ENCODE measurements at places on chromosomes 2 and 18.
A peak's percentile ranks its signal among the peaks of the same experiment; 100 is the strongest.

GRCh38 chr2:7281231-7282201 lies 364.3 kb downstream of the RNF144A start:
- H3K4me3 ChIP-seq = no peak overlapping the region
- DNase-seq = no peak
- peaks cover 2% of the 10 kb centered on the region for H3K27me3 ChIP-seq
- H3K4me1 ChIP-seq = no peaks in the 10 kb centered on the region
- no peak overlapping the region for H3K27ac ChIP-seq

DNA sequence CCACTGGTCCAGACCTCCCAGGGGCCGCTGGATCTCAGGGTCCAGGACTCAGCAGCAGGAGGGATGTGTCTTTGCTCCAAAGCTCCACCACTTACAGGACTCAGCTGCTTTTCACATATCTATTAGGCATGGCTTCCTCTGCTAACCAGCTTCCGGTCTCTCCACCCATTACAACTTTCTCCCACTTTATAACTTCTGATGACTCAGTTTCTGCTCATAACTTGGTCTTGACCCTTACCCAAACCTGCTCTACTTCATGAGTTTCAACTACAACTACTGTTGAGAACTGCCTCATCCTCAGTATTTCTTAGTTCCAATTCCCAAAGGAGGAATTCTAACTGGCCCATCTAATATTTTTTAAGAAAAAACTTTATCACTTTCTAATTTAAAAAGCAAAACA lies 17.2 kb downstream of the SULT1C2 start:
- H3K4me3 ChIP-seq = no peak overlapping the region
- no peak overlapping the region for H3K27ac ChIP-seq
- no peak for DNase-seq
- H3K27me3 ChIP-seq = no peaks in the 10 kb centered on the region
- no peaks in the 10 kb centered on the region for H3K36me3 ChIP-seq
- H3K4me1 ChIP-seq = peaks cover 5% of the 10 kb centered on the region

- H3K4me1 ChIP-seq = peaks cover 7% of the 10 kb centered on the region
- H3K36me3 ChIP-seq = no peaks in the 10 kb centered on the region
- H3K27me3 ChIP-seq = peaks cover 5% of the 10 kb centered on the region
- no peak for DNase-seq
- H3K4me3 ChIP-seq = no peak overlapping the region
These were observed 800.4 kb upstream of the ID2 start for GRCh38 chr2:7881466-7881865.

DNA sequence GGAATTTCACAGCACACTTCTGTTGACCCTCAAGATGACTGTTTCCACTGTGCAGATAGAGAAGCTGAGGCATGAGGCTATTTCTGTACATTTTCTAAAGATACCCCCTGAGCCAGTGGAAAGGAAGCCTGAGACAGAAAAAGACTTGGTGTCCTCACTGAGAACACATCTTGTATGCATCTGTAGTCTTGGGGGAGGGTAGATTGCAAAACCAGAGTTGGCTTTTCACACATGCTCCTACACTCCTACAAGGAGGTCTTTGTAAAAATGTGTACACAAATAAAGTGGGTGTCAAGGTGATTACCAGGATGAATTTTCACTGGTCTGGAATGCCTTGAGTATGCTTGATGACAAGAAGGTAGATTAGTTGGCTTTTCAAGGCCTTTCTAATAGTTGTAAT lies 98.0 kb downstream of the KCTD18 start:
- peaks cover 34% of the 10 kb centered on the region for H3K4me1 ChIP-seq
- H3K4me3 ChIP-seq = no peak overlapping the region
- no peak for DNase-seq
- no peak overlapping the region for H3K27ac ChIP-seq

GRCh38 chr2:78980152-78980465 lies 45.4 kb upstream of the REG3G start:
- H3K36me3 ChIP-seq = no peaks in the 10 kb centered on the region
- H3K4me3 ChIP-seq = no peak overlapping the region
- no peak for DNase-seq
- H3K27me3 ChIP-seq = no peaks in the 10 kb centered on the region

DNA sequence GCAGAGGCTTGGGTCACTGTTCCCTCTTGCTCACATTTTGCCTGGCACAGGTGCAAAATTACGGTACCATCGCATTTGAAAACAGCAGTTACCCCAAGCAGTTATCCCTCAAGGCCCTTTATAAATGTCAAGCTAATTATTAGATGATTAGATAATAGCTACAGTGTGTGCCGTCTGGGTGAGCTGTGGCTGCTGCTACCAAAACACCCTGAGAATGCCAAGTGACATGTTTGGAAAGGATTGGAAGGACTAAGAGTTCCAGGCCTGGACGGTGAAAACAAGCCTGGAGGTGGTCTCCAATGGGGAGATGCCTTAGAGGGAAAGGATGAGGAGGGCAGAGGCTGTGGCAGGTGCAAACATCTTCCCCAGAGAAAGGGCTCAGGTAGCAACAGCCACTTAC lies 120.6 kb downstream of the CAPN13 start:
- no peaks in the 10 kb centered on the region for H3K4me1 ChIP-seq
- no peaks in the 10 kb centered on the region for H3K36me3 ChIP-seq
- no peak overlapping the region for H3K4me3 ChIP-seq
- DNase-seq = no peak
- H3K27me3 ChIP-seq = no peaks in the 10 kb centered on the region

- peaks cover 44% of the 10 kb centered on the region for H3K36me3 ChIP-seq
- no peak for DNase-seq
These were observed 15.2 kb downstream of the POLI start for GRCh38 chr18:54284535-54284934.

- H3K27ac ChIP-seq = no peak overlapping the region
- H3K36me3 ChIP-seq = no peaks in the 10 kb centered on the region
- H3K4me1 ChIP-seq = no peaks in the 10 kb centered on the region
- no peak overlapping the region for H3K4me3 ChIP-seq
- no peak for DNase-seq
These were observed 908.4 kb upstream of the CRIM1 start for GRCh38 chr2:35447215-35447614.

- H3K4me3 ChIP-seq = no peak overlapping the region
- no peak overlapping the region for H3K27ac ChIP-seq
- no peaks in the 10 kb centered on the region for H3K36me3 ChIP-seq
- no peak for DNase-seq
- H3K27me3 ChIP-seq = no peaks in the 10 kb centered on the region
These were observed 426.7 kb upstream of the SMIM21 start for GRCh38 chr18:75854174-75854573.

GRCh38 chr18:50859793-50860555 lies 18.9 kb upstream of the ME2 start:
- no peaks in the 10 kb centered on the region for H3K36me3 ChIP-seq
- peaks cover 5% of the 10 kb centered on the region for H3K27me3 ChIP-seq
- no peak for DNase-seq
- H3K4me1 ChIP-seq = no peaks in the 10 kb centered on the region
- H3K4me3 ChIP-seq = no peak overlapping the region

GRCh38 chr2:212539072-212539880 lies 674 bp upstream of the ERBB4 start:
- DNase-seq = no peak
- peaks cover 4% of the 10 kb centered on the region for H3K4me1 ChIP-seq
- no peak overlapping the region for H3K27ac ChIP-seq
- H3K27me3 ChIP-seq = peaks cover 53% of the 10 kb centered on the region
- H3K36me3 ChIP-seq = peaks cover 2% of the 10 kb centered on the region
- peak overlapping the region; percentile 26 for H3K4me3 ChIP-seq

- H3K4me3 ChIP-seq = no peak overlapping the region
- H3K27ac ChIP-seq = peak overlapping the region; percentile 42
- DNase-seq = no peak
- peaks cover 14% of the 10 kb centered on the region for H3K4me1 ChIP-seq
- H3K36me3 ChIP-seq = no peaks in the 10 kb centered on the region
- no peaks in the 10 kb centered on the region for H3K27me3 ChIP-seq
These were observed 78.2 kb downstream of the MYL12B start for GRCh38 chr18:3340015-3340681.

GRCh38 chr2:225002656-225003045 lies 39.6 kb downstream of the DOCK10 start:
- no peaks in the 10 kb centered on the region for H3K27me3 ChIP-seq
- no peak overlapping the region for H3K4me3 ChIP-seq
- no peak for DNase-seq
- peak overlapping the region; percentile 80 for H3K27ac ChIP-seq
- peaks cover 37% of the 10 kb centered on the region for H3K36me3 ChIP-seq

GRCh38 chr18:57210716-57211411 lies 64.0 kb downstream of the BOD1L2 start:
- no peak overlapping the region for H3K4me3 ChIP-seq
- H3K27ac ChIP-seq = no peak overlapping the region
- no peaks in the 10 kb centered on the region for H3K36me3 ChIP-seq
- no peak for DNase-seq

GRCh38 chr18:67977067-67977616 lies 460.6 kb upstream of the DSEL start:
- H3K36me3 ChIP-seq = no peaks in the 10 kb centered on the region
- no peak overlapping the region for H3K4me3 ChIP-seq
- H3K4me1 ChIP-seq = no peaks in the 10 kb centered on the region
- H3K27ac ChIP-seq = no peak overlapping the region
- H3K27me3 ChIP-seq = no peaks in the 10 kb centered on the region

DNA sequence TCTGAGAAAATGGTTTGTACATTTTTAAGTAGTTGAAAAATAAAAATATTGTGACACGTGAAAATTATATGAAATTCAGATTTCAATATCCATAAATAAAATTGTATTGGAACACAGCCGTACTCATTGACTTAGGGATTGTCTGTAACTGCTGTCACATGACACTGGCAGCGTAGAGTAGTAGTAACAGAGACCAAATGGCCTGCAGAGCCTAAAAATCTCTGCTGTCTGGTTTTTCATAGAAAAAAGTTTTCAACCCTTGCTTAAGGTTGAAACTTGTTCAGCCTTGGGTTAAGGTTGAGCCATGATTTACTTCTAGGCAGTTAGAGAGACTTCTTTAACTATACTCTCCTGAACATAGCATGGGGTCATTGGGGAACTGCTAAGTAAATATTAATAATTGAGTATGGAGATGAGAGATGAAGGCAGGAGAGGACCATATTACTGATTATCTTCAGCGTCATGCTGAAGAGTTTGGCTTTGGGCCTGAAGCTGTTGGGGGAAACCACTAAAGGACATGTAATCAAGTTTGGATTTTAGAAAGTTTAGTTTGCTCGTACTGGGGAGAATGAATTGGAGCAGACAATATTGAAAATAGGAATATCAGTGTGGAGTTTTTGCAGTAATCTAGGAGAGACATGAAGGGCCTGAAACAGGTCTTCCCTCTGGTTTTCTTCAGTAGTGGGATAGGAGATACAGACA lies 16.2 kb downstream of the EML4 start:
- H3K27ac ChIP-seq = no peak overlapping the region
- no peak overlapping the region for H3K4me3 ChIP-seq
- DNase-seq = no peak
- peaks cover 29% of the 10 kb centered on the region for H3K36me3 ChIP-seq
- peaks cover 67% of the 10 kb centered on the region for H3K4me1 ChIP-seq

DNA sequence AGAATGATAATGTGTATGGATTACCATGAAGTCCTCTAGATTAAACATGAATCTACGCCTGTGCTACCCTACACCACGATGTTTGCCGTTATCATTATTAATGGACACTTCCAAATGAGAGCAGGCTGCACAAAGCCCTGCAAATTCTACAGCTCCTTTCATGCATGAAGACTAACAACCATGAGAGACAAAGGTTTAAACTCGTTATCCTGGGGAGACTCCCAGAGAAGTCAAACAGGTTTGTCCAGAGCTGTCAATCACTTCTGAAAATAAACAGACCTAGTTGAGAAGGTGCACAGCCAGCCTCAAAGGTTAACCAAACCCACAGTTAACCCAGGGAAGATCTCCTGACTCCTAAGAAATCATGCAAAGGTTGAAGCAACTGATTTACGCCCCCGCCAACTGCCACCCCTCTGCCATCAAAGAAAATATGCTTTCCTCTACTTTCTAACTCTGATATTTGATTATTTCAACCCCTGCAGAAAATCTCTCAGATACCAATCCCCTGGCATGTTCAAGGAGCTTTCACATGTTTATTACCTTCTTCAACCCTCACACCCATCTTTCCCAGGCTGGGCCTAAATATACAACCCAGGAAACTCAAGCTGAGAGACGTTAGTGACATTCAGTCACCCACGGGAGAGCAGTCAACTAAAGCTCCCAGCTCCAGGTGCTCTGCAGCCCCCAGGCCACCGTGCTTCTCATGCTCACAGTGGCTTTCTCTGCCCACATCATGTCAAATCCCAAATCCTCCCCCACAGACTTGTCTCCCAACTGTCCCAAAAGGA lies 35.9 kb downstream of the MYO5B start:
- H3K4me3 ChIP-seq = no peak overlapping the region
- no peak for DNase-seq
- H3K27me3 ChIP-seq = peaks cover 7% of the 10 kb centered on the region
- no peaks in the 10 kb centered on the region for H3K36me3 ChIP-seq
- H3K27ac ChIP-seq = no peak overlapping the region
- H3K4me1 ChIP-seq = no peaks in the 10 kb centered on the region

- no peaks in the 10 kb centered on the region for H3K4me1 ChIP-seq
- no peak overlapping the region for H3K4me3 ChIP-seq
- peaks cover 2% of the 10 kb centered on the region for H3K27me3 ChIP-seq
These were observed 44.1 kb upstream of the EPAS1 start for GRCh38 chr2:46252891-46253659.

DNA sequence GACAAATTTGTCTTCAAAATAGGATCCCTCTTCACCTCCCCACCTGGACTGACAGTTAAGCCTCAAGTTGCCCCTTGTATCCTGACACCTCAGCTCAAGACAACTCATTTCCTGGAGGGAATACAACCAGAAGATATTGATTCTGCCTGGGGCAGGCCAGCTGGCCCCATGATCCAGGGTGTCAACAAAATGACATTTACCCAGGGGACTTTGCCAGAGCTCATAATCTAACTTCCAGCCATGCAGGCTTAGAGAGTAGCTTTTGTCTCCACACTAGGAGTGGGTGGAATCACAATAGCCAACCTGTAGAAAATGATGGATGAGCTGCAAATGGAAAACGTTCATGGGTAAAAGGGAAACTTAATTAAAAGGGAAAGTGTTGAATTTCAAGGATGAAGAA lies 220.1 kb upstream of the DPP10 start:
- H3K36me3 ChIP-seq = no peaks in the 10 kb centered on the region
- H3K27ac ChIP-seq = no peak overlapping the region
- peaks cover 2% of the 10 kb centered on the region for H3K27me3 ChIP-seq

DNA sequence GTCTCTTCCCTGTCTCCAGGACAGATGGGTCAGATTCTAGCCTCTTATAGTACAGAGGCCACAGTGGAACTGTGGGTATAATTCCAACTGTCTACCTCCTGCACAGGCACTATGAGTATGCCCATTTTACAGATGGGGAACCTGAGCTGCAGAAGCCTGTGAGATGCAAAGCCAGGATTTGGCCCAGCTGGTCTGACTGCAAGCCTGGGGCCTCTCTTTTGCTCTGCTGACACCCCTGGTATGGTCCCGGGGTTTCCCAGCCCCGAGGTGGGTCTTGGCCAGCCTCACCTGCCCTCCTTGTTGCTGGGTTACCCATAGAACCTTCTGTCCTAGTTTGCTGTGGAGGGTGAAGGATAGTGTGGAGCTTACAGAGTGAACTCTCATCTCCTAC lies 9.8 kb downstream of the HS6ST1 start:
- no peak overlapping the region for H3K4me3 ChIP-seq
- DNase-seq = no peak
- no peak overlapping the region for H3K27ac ChIP-seq
- peaks cover under 1% of the 10 kb centered on the region for H3K36me3 ChIP-seq
- H3K27me3 ChIP-seq = peaks cover 2% of the 10 kb centered on the region
- H3K4me1 ChIP-seq = peaks cover 23% of the 10 kb centered on the region

- DNase-seq = no peak
- no peak overlapping the region for H3K4me3 ChIP-seq
- no peaks in the 10 kb centered on the region for H3K36me3 ChIP-seq
- no peaks in the 10 kb centered on the region for H3K4me1 ChIP-seq
- H3K27ac ChIP-seq = no peak overlapping the region
These were observed 27.5 kb downstream of the MAP2 start for GRCh38 chr2:209451209-209451834.
